ENCODE measurements at places on chromosomes 7 and 10.

DNA sequence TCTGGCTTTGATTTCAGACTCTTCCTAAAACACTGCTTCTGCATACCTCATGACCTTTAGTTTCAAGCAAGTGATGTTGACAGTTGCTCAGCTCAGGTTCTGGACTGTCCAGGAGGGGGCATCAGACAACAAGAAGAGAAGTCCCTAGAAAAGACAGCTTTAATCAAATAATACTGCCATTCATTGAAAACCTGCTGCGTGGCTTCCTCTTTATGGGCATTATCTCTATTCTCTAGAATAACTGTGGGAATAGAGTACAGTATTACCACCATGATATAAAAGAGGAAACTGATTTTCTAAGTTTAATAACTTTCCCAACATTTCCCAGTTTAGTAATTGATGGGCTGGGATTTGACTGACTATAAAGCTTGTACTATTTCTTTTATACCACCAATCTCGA is 170.4 kb downstream of the SNX13 start:
- no peak for DNase-seq

- no peak for DNase-seq
Measured at GRCh38 chr7:1514407-1514806, 10.2 kb upstream of the INTS1 start.

GRCh38 chr7:150663802-150664494 is 21.6 kb upstream of the GIMAP2 start:
- no peak for DNase-seq

- DNase-seq = no peak
Measured at GRCh38 chr7:150453181-150453580, 2.8 kb downstream of the GIMAP8 start.

- DNase-seq = no peak
Measured at GRCh38 chr7:139603896-139604295, 80.4 kb downstream of the CLEC2L start.

GRCh38 chr7:91657483-91658071 is 222.9 kb downstream of the MTERF1 start:
- DNase-seq = no peak

- no peak for DNase-seq
Measured at GRCh38 chr7:143973870-143974416, 19.3 kb downstream of the OR2F1 start.

DNA sequence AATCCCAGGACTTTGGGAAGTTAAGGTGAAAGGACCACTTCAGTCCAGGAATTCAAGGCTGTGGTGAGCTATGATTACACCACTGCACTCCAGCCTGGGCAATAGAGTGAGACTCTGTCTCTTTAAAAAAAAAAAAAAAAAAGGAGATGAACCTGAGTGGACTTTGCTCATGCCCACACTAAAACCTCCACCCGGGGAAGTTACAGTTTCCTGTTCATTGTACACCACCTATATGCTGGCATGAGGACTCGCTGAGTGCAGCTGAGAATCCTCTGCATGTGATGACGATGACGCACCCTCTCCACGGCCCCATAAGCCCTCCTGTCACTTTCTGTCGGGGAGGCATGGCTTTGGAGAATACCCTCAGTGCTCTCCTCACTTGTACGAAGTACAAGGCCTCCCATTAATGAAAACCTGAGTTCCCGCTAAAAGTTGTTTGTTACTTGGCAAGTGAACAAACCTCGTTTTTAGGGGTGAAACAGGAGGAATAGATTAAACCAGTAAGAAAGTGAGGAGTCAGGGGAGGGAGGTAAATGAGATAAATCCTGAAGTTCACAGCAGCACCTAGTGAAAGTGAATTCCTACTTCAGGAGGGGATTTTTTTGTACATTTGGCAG is 15.9 kb downstream of the TMEM176B start:
- no peak for DNase-seq

DNA sequence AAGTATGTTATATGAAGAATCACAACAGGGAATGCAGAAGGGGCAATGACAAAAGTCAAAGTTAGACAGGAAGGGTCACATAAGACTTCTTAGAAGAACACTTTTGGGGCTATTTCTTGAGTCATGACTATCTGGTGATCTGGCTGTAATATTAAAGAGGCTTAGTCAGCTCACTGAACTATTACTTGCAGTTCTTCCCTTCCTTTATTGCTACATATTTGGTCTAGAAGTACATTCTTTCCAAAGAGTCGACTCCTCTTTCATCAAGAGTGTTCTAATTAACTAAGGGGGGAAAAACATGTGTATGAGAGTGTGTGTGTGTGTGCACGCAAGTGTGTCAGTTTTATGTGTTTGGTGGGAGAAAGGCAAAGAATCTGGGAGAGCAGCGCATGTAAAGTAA is 247.3 kb upstream of the LRRTM3 start:
- no peak for DNase-seq

GRCh38 chr7:6016653-6016966 is 7.5 kb downstream of the AIMP2 start:
- DNase-seq = no peak

DNA sequence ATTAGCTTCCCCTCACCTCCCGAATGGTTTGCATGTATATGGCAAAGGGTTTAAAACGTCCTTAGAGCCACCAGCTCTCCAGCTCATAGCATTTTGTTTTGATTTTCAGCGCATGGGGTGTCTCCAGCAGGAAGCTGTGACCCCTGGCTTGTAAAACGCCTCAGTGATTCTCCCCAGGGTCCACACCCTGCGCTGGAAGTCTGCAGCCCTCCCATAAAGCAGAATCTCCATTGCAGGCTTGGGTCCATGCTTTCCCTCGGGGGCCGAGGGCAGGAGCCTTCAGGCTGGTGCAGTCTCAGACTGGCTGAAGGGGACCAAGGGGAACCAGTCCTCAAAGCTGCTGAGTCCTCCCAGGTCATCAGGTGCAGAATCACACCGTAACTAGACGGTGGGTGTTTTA is 109.7 kb downstream of the VIPR2 start:
- no peak for DNase-seq

GRCh38 chr10:121594623-121595350 is 3.5 kb downstream of the FGFR2 start:
- no peak for DNase-seq

- no peak for DNase-seq
Measured at GRCh38 chr7:142454862-142455261, 197.0 kb upstream of the PRSS58 start.

- no peak for DNase-seq
Measured at GRCh38 chr7:22184549-22185199, 172.3 kb downstream of the RAPGEF5 start.

DNA sequence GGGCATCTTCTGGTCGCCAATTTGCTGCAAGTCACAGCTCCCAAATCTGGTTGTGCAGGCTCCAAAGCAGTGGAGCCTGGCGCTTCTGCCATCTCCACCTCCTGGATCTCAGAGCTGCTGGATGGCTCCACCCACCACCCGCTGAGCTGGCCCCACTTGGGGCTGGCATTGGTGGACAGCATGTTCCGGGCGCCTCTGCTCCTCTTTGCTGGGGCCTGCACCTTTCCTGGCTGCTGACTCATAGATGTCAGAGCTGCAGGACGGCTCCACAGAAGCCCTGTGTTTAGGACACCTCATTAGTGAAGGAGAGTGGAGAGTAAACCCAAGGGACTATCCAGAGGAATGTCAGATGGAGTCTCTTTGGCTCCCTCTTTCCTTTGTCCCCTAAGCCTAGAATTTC is 27.4 kb downstream of the MAPK8 start:
- no peak for DNase-seq

DNA sequence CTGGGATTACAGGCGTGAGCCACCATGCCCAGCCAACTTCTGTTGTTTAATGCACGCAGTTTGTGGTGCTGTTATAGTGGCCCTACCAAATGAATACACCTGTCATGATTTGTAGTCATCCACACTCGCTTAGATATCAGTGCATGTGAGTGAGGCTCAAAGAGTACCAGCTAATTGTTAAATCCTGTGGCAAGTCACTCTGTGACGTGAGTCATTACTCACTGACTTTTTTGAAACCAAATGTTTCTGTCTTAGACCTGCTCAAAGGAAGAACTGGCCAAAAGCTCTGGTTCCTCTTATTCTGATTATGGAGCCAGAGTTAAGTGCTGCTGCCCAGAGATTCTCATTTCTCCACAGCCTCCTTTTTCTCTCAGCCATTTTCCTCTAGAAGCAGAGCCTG is 109.4 kb downstream of the PRKAG2 start:
- no peak for DNase-seq

DNA sequence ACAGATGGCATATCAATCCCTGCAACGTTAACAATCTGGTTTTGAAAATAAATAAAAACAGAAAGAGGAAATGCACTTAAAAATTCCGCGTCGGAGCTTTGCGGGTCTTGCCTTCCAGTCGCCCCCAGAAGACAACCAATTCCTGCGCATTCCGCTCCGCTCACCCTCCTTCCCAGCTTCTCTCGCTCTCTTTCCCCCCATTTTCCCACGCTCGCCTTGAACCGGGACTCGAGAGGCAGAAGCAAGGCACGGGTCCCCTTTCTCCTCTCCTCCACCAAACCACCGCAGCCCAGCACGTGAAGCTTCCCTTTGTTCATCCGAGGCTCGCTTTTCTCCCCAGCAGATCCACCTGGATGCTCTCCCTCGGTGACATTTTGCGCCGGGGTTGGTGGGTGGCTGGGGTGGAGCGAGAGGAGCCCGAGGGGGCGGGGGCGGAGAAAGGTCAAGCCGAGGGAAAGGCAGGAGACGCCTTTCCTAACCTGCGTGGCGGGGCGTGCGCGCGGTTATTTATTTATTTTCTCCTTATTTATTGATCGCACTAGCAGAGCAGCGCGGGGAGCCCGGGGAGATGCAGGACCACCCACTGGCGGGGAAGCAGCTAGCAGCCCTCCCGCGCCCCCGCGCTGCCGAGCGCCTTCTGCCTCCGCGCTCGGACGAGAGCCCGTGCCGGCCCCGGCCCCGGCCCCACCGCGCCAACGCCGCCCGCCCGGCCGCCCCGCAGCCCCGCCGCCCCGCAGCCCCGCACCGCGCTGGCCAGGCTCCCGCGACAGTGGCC is at the start of gene KCND2:
TSS of gene KCND2 (plus strand) at position 475 of the 775 bp plus-strand sequence.
- DNase-seq = no peak

DNA sequence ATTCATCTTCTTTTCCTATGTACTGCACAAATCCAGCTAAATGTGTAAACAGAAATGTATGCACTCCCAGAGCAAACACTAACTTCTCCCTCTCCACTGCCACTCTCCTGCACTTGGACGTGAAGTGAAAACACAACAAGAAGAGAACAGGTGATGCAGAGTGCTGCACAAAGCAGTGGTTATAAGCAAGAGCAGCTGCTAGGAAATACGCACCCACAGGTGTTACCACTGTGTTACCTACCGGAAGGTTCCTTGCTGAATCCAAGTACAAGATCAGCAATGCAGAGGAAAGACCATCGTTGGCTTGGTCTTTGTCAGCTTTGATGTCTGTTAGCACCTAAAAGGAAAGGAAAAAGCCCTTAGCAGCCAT is 54.6 kb upstream of the NCAPG2 start:
- DNase-seq = no peak

DNA sequence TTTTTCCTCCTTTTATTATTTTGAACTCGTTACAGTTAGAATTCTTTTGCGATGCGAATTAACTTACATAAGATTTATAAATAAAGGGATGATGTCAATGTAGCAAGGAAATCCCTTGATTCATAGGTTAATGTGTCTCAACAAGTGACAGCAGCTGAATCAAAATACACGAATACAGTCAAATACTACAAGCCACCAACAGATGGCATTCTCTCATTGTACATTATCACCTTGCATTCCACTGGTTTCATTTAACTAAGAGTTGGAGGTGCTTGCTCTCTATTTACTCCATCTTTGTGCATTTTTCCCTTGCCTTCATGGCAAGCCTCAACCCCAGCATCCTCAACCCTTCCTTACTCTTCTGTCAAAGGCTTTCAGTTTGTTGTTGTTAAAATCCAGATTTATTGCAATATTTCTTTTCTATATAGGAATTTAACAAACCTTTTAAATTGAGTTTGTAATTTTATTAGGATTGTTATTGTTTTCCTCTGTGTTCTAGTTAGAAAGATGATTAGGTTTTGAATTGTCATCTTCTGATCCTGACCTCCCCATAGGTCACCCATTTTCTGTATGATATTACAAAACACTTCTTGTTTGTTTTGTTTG is 78.3 kb downstream of the SLC25A40 start:
- no peak for DNase-seq

DNA sequence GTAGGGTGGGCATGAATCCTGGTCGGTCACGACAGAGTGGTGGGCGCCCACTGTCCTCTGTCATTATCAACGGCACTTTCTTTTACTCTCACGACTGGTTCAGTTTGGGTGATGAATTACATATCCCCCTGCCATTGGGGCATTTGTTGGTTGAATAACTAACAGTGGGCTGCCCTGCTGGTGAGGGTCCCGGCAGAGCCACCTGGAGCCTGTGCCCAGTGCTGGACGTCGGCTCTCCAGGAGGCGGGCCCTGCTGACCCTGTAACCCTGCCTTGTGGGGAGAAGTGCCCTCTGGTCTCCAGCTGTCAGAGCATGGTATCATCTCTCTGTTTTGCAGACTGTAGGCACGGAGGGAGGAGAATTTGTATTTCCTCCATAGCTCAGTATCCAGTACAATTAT is 199.1 kb downstream of the GLRX3 start:
- DNase-seq = no peak

GRCh38 chr10:24897326-24897926 is 55.0 kb downstream of the PRTFDC1 start:
- no peak for DNase-seq
